ENCODE measurements at places on chromosomes 7 and 10.

GRCh38 chr7:28661826-28662595 is 249.7 kb downstream of the CREB5 start:
- DNase-seq = no peak

DNA sequence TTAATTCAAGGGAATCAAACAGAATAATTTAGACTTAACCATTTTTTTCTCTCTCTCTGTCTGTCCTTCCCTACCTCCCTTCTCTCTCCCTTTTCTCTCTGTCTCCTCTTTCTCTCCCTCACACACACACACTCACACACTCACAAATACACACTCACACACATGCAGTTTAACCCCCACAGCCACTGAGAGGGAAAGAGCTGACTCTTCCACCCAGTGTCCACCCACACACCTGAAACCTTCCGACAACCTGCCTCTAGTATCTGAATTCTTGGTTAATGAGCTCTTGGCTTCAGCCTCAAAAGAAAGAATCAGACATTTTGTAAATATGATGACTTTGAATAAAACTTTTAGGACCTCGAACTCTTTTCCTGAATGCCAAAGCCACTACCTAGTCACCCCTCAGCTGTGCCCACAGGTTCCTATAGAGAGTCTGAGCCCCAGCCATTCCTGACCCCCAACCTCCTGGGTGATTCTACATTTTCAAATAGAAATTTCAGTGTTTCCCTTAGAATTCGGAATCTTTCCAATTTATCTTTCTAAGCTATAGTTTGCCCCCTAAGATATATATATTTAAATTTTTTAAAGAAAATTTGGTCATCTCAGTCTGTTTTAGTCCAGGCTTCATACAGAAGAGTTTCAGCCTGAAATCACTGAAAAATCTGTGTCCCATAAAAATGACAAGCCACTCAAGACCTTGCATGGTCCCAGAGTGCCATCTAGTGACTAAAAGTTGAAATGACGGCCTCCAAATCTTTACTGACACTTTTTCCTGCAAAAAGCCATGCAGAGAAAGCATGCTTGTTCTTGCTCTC is 202.8 kb downstream of the IPMK start:
- peak; percentile 77 for DNase-seq

DNA sequence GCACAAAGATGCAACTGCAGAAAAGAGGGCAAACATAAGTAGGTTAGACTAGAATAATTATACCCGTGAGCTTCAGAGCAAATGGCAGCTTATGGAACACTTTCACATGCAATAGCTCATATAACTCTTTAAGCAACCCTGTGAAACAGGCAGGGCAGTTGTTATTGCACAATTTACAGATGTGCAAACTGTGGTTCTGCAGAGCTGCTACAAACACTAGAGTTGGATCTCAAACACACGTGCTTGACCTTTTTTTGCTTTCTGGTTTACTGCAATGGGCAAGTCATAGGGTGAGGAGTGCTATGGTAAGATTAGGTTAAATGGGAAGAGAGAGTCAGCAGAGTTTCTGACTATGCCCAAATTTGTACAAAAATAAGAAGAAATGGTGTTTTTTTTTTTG is 610.8 kb downstream of the GATA3 start:
- no peak for DNase-seq

DNA sequence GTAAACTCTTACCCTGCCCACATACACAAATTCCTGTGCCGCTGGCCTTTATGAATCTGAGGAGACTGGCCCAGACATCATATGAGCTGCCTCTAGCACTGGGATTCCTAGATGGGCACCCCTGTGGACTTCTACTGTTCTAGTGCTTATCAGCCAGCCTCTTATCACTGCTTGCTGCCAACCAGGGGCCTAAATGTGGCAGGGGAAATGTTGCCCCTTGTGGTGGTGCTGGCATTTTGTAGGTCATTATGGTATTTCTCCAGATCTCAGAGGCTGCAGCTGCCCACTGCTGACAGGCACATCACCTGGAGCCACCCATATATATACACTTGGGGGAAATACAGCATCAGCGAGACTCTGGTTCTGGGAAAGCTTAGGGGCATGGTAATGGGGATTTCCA is 5.4 kb downstream of the SFR1 start:
- DNase-seq = peak; percentile 40

- no peak for DNase-seq
Observed at GRCh38 chr7:76278540-76278939, 23.9 kb upstream of the HSPB1 start.

- no peak for DNase-seq
Observed at GRCh38 chr10:8055420-8056349, 1.2 kb downstream of the GATA3 start.

DNA sequence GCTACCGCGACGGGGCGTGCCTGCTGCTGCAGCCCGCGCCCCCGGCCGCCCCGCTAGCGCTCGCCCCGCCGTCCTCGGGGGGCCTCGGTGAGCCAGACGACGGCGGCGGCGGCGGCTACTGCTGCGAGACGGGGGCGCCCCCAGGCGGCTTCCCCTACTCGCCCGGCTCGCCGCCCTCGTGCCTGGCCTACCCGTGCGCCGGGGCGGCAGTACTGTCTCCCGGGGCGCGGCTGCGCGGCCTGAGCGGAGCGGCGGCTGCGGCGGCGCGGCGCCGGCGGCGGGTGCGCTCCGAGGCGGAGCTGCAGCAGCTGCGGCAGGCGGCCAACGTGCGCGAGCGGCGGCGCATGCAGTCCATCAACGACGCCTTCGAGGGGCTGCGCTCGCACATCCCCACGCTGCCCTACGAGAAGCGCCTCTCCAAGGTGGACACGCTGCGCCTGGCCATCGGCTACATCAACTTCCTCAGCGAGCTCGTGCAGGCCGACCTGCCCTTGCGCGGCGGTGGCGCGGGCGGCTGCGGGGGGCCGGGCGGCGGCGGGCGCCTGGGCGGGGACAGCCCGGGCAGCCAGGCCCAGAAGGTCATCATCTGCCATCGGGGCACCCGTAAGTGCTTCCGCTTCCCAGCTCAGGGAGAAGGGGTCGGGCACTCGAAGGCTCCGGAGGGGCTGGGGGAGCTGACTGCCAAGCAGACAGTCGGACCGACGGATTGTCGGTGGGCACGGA is 761 bp downstream of the PTF1A start:
- DNase-seq = no peak

GRCh38 chr7:43501870-43502269 is 81.0 kb upstream of the STK17A start:
- DNase-seq = no peak

- DNase-seq = no peak
Observed at GRCh38 chr10:55410415-55410885, 609.4 kb upstream of the PCDH15 start.

- DNase-seq = no peak
Observed at GRCh38 chr7:71132127-71132376, at the start of gene GALNT17. Gene GALNT17 (plus strand): TSS chr7:71132144.

DNA sequence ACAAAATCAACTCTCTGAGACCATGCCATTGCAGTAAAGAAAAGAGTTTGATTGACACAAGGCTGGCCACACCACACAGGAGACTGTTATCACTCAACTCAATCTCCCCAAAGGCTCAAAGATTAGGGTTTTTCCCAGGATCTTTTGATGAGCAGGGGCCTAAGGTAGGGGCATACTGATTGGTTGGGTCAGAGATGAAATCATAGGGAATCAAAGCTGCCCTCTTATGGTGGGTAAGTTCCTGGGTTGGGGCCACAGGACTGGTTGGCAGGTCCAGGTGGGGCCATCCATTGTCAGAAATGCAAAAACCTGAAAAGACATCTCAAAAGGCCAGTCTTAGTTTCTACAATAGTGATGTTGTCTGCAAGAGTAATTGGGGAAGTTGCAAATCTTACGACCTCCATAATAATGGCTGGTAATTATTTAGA is 91.6 kb downstream of the AKR1D1 start:
- DNase-seq = no peak

- DNase-seq = no peak
Observed at GRCh38 chr7:35483568-35483967, 211.4 kb downstream of the HERPUD2 start.

- DNase-seq = no peak
Observed at GRCh38 chr7:104604706-104605105, 276.3 kb downstream of the LHFPL3 start.

- DNase-seq = no peak
Observed at GRCh38 chr7:40400525-40400924, 265.7 kb downstream of the SUGCT start.

DNA sequence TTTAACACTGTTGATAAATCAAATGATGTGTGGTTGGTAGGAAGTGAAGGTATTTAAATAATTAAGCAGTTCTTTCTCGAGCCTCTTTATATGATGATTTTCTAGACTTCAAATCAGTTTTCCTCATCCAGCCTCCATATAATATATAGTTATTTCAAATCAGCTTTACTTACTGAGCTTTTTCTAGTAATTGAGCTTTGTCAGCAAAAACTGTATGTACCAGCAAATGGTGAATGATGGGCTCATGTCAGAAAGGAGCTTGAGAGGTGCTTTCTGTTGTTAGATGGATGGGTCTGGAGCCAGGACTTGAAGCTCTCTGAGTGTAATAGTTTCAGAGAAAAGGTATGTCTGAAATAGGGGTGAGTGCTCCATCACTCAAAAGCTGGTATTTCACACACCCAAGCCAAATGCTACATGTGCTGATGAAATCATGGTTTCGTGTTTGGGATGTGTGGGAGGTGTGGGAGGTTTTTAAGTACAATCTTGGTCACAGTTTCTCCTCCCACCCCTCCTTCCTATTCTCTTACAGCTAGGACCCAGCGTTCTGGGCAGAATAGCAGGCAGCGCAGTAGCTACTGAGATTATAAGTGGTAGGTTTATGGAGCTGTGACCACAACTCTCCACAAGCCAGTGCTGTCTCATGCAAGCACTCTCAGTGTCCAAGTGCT is 55.8 kb downstream of the LRMDA start:
- DNase-seq = peak; percentile 25

DNA sequence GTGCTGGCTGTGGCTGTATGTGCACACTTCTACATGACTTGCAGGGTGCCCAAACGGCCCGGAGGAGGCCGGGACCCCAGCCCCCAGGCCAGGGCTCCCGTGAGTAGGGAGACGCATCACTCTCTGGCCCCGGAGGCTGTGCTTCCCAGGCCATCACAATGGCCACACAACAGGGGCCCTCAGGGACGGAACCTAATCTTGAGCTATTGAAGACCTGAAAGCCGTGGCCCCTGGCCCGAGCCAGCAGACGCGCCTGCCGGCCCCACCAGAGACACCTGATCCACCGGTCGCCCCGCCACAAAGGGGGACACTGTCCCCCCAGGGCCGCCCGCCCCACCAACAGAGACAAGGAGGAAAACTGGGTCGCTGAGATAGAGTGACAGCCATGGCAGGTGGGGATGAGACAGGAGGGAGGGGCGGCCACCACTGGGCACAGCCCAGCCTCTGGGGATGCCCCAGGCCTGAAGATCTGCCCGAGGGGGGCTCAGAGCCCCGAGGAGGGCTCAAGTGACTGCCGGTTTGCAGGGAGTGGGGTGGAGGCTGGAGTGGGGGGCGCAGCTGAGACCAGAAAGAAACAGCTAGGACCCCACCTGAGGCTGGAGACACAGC is 10.2 kb upstream of the LFNG start:
- no peak for DNase-seq

GRCh38 chr10:11106621-11107374 is 89.1 kb downstream of the CELF2 start:
- no peak for DNase-seq

GRCh38 chr10:129601737-129602136 is 134.7 kb downstream of the MGMT start:
- DNase-seq = no peak

GRCh38 chr7:42093349-42093905 is 143.6 kb downstream of the GLI3 start:
- DNase-seq = no peak

GRCh38 chr7:120588416-120588815 is 269.5 kb downstream of the TSPAN12 start:
- no peak for DNase-seq

DNA sequence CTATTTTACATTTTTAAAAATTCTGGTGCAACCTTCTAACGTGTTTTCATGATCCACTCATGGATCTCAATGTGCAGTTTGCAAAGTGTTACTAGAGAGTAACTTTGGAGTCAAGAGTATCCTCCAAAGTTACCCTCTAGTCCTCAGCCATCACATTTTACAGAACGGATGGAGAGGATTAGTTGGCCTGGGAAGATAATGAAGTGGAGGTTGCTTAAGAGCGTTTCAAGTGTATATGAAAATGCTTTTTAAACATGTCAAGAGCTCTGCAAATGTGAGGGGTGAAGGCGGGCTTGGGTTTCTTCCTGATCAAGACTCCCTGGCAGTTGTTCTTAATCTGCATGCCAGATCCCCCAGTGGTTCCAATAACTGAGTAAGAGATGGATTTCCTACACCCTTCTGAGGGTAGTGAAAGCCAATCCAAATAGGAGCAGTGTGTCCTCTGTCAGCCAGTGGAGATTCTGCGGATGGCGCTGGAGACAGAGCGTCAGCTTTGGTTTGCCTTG is 299.4 kb upstream of the NPVF start:
- no peak for DNase-seq

DNA sequence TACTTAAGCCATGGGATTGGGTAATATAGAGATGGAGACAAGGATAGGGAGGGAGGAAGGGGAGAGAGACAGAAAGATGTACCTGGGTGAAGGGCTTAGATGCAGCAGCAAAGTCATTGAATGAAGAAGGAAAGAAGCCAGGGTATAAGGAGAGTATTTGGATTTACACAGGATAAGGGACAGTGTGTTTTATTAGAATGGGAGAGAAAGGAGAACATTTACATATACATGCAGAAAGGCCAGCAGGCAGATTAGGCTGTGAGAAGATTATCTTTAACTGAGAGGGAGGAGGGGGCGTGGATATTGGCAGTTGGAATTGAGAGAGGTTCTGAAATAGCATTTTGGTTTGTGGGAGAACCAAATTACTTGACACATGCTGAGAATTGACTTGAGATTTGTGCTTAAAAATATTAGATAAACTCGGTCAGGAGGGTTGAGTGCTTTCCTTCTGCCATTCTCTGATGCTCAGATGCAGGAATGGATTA is 161.5 kb upstream of the ZNF804B start:
- no peak for DNase-seq

GRCh38 chr10:6871128-6871527 is 291.1 kb upstream of the PRKCQ start:
- DNase-seq = no peak

GRCh38 chr7:20172736-20173334 is 44.3 kb downstream of the MACC1 start:
- DNase-seq = peak; percentile 14
